ENCODE measurements at places on chromosomes 5 and 9.
A peak's percentile ranks its signal among the peaks of the same experiment; 100 is the strongest.

DNA sequence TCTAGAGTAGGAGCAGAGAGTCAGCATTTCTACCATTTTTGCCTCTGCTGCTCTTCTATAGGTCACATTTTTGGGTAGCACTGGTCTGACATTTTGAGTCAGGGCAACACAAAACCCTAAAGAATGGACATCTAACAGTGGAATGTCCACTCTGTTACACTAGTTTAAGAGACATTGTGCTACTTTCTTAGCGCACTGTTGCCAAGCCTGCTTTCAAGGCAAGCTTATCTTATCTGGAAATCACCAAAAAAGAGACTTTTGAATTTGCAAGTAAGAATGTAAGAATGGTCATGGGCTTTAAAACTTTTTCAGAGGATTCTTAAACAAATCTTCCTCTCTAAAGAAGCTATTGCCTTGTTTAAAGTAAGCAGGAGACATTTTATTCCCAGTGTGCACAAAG lies 73.0 kb upstream of the STARD4 start:
- DNase-seq, result no peak

DNA sequence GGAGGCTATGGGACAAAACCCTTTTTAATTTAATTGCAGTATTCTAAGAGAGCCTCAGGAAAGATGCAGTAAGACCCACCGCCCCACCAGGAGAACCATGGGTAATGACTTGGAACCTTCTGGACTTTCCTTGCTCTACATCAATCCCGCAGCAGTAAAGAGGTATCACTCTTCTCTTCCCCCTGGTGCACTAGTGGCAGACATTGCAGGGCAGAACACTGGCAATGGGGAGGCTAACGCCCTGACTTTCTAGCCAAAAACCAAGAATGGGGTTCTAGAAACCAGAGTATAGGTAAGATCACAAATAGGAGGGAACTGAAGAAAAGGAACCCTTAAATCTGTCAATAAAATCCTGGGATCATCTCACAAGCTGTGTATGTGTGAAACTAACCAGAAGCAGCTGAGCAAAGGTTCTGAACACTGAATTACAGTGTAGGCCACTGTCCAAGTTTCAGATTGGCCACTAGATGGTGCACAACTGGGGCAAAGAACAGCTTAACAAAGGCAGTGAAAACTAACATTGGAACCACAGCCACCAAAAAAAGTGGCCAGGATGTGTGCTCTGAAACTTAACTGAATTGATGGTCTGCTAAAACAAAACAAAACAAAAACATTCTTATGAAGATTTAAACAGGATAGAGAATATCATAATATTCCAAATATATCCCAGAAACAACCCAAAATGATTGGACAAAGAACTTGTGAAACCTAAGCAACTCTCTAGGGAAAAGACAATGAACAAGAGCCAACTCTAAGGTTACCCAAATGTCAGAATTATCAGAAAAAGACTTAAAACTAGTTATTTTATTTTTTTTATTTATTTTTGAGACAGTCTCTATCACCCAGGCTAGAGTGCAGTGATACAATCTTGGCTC lies 6.6 kb upstream of the FAM151B start:
- peak; percentile 52 for DNase-seq

- DNase-seq, result no peak
Observed at GRCh38 chr5:88719434-88719833, 163.6 kb downstream of the MEF2C start.

DNA sequence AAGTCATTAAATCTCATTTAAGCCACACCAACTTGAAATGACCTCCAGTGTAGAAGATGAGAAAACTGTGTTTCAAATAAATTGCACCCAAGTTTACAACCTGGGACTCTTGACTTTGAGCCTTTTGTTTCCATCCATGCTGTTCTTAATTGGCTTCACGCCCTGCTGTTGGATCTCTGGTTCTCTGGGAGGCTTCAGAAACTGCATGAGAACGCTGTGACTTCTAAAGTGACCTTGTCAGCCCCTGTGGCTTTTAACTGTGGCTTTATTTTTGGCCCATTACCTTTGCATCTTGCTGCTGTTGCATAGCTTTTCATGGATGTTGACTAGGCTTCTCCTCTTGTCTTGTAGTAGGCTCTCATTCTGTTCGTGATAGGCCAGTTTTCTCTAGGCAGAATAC lies 29.3 kb downstream of the TNFAIP8 start:
- DNase-seq, result no peak

- DNase-seq, result no peak
Observed at GRCh38 chr9:88447431-88447830, 59.2 kb downstream of the SPIN1 start.

GRCh38 chr5:15521381-15522186 lies 21.6 kb downstream of the FBXL7 start:
- DNase-seq, result no peak

GRCh38 chr9:119697996-119698395 lies 328.8 kb upstream of the BRINP1 start:
- DNase-seq, result peak; percentile 73

DNA sequence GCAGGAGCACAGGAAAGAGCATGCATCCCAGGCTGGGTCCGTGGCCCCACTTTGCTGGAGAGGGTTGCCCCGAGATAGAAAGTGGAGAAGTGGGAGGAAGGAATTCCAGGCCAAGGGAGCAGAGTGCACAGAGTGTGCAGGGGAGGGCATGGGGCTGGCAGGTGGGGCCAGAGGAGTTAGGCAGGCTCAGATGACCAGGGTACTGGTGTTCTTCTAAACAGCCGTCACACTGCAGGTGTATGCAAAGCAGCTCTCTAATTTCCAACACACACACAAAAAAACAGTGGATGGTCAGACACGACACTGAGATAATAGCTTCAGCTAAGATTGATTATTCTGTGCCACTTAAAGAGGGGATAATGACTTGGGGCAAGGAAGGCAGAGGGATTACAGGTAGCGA lies 212.2 kb downstream of the MTRR start:
- peak; percentile 28 for DNase-seq

DNA sequence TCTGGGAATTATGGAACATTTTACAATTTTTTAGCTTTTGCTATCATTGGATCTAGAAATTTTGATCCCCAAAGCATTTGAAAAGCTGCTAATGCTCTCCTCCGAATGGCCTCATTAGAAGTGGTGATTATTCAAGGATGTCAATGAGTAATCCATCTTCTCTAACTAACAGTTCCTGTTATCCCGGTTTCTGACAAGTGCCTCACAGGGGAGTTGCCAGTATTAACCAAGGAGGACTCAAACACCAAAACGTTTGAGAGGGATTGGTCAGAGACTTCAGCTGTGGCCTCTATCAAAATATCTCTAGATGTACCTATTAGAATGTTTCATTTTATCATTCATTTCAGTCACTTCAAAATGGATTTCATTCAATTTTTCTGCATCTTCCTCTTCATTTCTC lies 208.3 kb upstream of the ITGA1 start:
- no peak for DNase-seq

GRCh38 chr5:143835251-143835650 lies 23.3 kb downstream of the HMHB1 start:
- no peak for DNase-seq

- DNase-seq, result no peak
Observed at GRCh38 chr5:78568212-78568611, 80.4 kb downstream of the LHFPL2 start.

GRCh38 chr9:40907657-40908624 lies 220.5 kb downstream of the FOXD4L6 start:
- DNase-seq, result no peak

- no peak for DNase-seq
Observed at GRCh38 chr5:9348401-9348996, 197.4 kb downstream of the SEMA5A start.

DNA sequence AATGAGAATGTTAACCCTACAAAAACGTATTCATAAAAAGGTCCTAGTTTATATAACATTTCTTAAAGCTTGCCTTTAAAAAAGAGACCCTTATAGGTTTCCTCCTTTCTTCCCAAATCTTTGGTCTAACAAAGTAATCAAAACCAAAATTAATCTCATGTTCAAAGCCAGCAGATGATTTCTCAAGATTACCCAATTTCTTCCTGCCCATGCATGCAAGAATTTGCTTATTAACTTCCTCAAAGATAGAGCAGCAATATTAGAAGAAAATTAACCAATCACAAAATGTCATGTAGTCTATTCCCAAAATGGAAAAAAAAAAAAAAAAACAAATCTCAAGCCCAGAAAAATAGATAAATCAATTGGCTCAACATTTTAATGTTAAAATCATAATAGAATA lies 114.9 kb downstream of the MLLT3 start:
- DNase-seq, result no peak

DNA sequence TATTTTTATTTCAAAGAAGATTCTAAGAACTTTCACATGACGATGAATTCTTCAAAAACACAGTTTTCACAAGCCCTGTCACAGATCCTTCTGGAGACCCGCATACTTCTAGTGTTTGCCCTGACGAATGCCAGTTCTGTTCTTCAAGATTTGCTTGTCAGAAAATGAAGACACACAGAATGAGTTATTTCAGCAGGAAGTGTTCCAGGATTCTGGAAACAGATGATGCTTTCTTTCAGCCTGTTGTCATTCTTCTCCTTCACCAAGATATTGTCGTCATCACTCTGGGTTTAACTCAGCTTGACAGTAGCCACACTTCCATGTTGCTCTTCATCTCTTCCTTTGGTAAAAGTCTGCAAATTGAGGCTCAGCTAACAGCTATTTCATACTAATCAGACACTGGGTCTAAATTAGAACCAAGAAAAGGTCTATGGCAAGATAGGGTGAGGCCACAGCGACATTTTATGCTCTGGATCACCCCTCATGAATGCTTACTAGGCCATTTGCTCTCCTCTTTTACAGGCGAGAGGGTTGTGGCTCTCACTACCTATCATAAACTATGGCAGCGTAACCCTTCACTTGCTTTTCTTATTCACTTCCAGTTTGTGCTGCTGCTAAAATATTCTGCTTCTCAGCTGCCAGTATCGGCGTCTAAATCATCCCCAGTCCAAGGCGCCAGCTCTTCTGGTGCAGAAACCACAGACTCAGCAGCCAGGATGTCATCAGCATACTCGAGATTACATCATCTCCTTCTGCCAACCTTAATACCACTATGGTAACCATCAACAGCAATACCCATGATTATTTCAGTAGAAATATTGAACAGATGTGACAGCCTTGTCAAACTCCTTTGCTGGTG lies 159.6 kb upstream of the TBCA start:
- no peak for DNase-seq

DNA sequence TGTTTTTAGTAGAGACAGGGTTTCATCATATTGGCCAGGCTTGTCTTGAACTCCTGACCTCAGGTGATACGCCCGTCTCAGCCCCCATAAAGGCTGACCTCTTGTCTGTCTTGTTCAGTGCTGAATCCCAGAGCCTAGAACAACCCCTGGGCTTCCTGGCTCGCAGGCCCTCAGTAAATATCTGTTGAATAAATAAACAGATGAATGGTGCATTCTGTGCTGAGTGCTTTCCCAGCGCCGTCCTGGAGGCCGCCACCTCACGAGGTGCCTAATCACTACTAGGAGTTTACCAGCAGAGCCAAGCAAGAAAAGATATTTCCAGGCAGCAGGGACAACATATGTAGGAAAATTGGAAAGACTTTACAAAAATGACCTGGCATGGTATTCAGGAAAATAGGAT lies 88.5 kb downstream of the SNX24 start:
- DNase-seq, result no peak

- no peak for DNase-seq
Observed at GRCh38 chr9:75084081-75084672, 3.8 kb downstream of the NMRK1 start.

DNA sequence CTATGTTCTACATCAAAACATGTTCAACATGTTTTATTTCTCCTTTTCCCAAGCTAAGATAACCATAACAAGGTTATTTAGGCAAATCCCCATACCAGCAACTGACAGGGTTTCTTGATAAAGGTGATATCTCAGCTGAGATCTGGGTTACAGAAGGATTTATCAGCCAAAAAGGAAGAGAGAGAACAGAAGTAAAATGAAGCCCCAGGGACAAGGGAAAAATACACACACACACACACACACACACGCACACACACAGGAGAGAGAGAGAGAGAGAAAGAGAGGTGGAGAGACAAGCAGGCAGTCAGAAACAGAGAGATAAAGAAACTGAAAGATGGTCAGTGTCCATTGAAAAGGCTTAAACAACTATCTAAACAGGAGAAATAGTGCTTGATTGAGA lies 19.7 kb upstream of the MLLT3 start:
- no peak for DNase-seq

DNA sequence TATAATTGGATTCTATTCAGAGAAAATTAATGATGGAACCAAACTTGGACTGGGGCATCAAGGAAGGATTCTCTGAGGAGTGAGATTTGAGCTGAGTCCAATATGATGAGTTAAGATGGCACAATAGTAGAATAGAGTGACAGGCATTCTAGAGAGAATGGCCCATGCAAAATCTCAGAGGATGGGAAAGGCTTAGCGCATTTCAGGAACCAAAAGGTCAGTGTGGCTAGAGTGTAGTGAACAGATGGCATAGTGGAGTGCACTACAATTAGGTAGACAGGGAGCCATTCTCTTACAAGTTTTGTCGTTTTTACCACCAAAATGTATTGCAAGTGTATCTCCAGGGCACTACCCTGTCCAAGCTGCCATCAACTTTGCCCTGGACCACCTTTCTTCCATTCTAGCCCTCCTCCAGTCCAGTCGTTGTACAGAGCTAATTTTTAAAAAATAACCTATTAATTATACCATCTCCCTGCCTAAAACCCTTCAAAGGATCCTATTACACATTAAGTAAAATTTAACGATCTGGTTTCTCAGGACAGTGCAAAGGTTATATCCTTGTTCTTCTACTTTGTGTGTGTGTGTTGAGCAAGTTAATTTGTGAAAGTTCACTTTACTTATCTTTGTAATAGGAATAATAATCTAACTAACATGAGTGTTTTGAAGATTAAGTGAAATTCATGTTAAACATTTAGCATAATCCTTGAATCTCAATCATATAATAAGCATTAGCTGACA lies 211.7 kb downstream of the COMMD10 start:
- no peak for DNase-seq

DNA sequence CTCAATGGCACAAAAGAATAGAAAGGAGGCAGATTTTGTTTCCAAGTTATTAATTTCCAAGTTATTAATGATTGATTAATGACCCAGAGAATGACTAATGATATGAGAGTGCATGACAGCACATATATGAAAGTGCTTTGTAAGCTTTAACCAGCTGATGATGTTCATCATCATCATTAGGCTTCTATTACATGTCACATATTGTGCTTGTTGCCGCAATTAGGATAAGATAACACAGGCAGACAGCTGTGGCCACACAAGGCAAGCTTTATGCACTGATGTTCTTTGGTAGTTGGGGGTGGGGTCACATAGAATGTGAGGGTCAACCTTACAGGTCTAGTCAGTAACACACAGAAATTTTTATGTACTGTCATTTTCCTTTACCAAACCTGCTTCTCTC lies 219.7 kb downstream of the TRPM3 start:
- DNase-seq, result peak; percentile 25
